NCI-H460 (cell line): ENCODE measurements at places on chromosomes 11 and 22. TPM values are rescaled to one million over a fixed set of nuclear protein-coding genes. Genes with fewer than 3 reads are reported as not detected.

FOLR2 gene
- total RNA-seq: not detected in 2 replicates

DKK3 gene
- total RNA-seq: 0.74 TPM in 1 of 2 replicates, not detected in the other

CNTN5 gene
- total RNA-seq: 0.26 and 0.32 TPM in 2 replicates

MB gene
- total RNA-seq: 0.10 TPM in 1 of 2 replicates, not detected in the other

PHETA2 gene
- 1.5 and 1.8 TPM in 2 replicates for total RNA-seq

FGF19 gene
- 0.12 and 0.17 TPM in 2 replicates for total RNA-seq

SPI1 gene
- not detected in 2 replicates for total RNA-seq

DBX1 gene
- total RNA-seq: not detected in 2 replicates

RPS6KB2 gene
- 21.6 and 23.6 TPM in 2 replicates for total RNA-seq

TYR gene
- not detected in 2 replicates for total RNA-seq

KDM4D gene
- total RNA-seq: 0.17 and 0.57 TPM in 2 replicates

CBLIF gene
- total RNA-seq: not detected in 2 replicates

SYT13 gene
- not detected in 2 replicates for total RNA-seq

PATE4 gene
- total RNA-seq: not detected in 2 replicates

OR52I1 gene
- not detected in 2 replicates for total RNA-seq

SYNGR1 gene
- 3.1 and 7.0 TPM in 2 replicates for total RNA-seq

HPX gene
- not detected in 2 replicates for total RNA-seq

CARD18 gene
- not detected in 2 replicates for total RNA-seq

B3GAT1 gene
- total RNA-seq: 0.05 TPM in 1 of 2 replicates, not detected in the other

KRTAP5-2 gene
- total RNA-seq: not detected in 2 replicates

C11orf86 gene
- total RNA-seq: not detected in 2 replicates

CHORDC1 gene
- total RNA-seq: 33.8 and 37.5 TPM in 2 replicates

TMEM126B gene
- 64.2 and 65.0 TPM in 2 replicates for total RNA-seq

SLC22A9 gene
- total RNA-seq: not detected in 2 replicates

MAJIN gene
- total RNA-seq: 0.63 TPM in 1 of 2 replicates, not detected in the other

SLC22A25 gene
- not detected in 2 replicates for total RNA-seq

INSC gene
- total RNA-seq: 0.17 and 1.0 TPM in 2 replicates

PDE2A gene
- total RNA-seq: 0.55 and 0.92 TPM in 2 replicates

RASGRP2 gene
- total RNA-seq: not detected in 2 replicates

SLC37A2 gene
- total RNA-seq: 0.17 and 0.40 TPM in 2 replicates

CHADL gene
- 0.09 and 0.15 TPM in 2 replicates for total RNA-seq

FZD4 gene
- total RNA-seq: 22.9 and 27.3 TPM in 2 replicates

MOV10L1 gene
- total RNA-seq: 0.07 TPM in 1 of 2 replicates, not detected in the other

MMP10 gene
- total RNA-seq: 2.8 and 4.6 TPM in 2 replicates

HBD gene
- total RNA-seq: not detected in 2 replicates

PDGFD gene
- 0.02 TPM in 1 of 2 replicates, not detected in the other for total RNA-seq

BARX2 gene
- not detected in 2 replicates for total RNA-seq

CARD16 gene
- not detected in 2 replicates for total RNA-seq

ACTN3 gene
- not detected in 2 replicates for total RNA-seq

SLC29A2 gene
- 4.6 and 4.7 TPM in 2 replicates for total RNA-seq

ZNF195 gene
- 32.9 and 39.1 TPM in 2 replicates for total RNA-seq

GUCY1A2 gene
- total RNA-seq: 2.3 and 2.5 TPM in 2 replicates

RIMBP3B gene
- 0.17 and 0.27 TPM in 2 replicates for total RNA-seq

SUSD2 gene
- 0.02 TPM in 1 of 2 replicates, not detected in the other for total RNA-seq

KRTAP5-1 gene
- not detected in 2 replicates for total RNA-seq

MS4A12 gene
- not detected in 2 replicates for total RNA-seq

HOATZ gene
- total RNA-seq: not detected in 2 replicates

PHOX2A gene
- total RNA-seq: not detected in 2 replicates

BAIAP2L2 gene
- not detected in 2 replicates for total RNA-seq

MS4A7 gene
- not detected in 2 replicates for total RNA-seq

TMEM191B gene
- total RNA-seq: 0.52 and 1.1 TPM in 2 replicates

TREH gene
- not detected in 2 replicates for total RNA-seq

MS4A14 gene
- not detected in 2 replicates for total RNA-seq

CD81 gene
- 75.2 and 83.6 TPM in 2 replicates for total RNA-seq

LMO2 gene
- 0.20 TPM in 1 of 2 replicates, not detected in the other for total RNA-seq

APOL5 gene
- not detected in 2 replicates for total RNA-seq

CTTN gene
- total RNA-seq: 61.7 and 67.7 TPM in 2 replicates

CREB3L1 gene
- 0.12 and 1.7 TPM in 2 replicates for total RNA-seq
